Right cardiac atrium (tissue), 5 donors: ENCODE measurements at places on chromosomes 3 and 15. TPM values are rescaled to one million over a fixed set of nuclear protein-coding genes. Genes with fewer than 3 reads are reported as not detected.
A peak's percentile ranks its signal among the peaks of the same experiment; 100 is the strongest.

HCN4 gene
- polyA plus RNA-seq: 25.7 TPM

DNA sequence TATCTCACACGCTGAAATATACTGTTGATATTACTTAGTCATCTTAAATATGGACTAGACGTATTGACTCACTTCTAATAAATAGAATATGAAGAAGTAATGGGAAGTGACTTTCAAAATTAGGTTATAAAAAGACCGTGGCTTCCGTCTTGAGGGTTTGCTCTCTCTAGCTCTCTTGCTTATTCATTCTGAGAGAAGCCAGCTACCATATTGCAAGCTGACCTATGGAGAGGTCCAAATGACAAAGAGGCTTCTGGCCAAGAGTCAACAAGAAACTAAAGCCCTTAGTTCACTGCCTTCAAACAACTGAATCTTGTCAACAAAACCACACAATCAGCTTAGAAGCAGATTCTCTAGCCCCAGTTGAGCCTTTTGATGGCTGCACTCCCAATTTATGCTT lies 46.1 kb downstream of the SLC9C1 start:
- DNase-seq: no peak

- DNase-seq: no peak
These were observed 7.2 kb downstream of the DAPK2 start for GRCh38 chr15:64038878-64039610.

- no peak for DNase-seq
These were observed 17.5 kb upstream of the MYO5A start for GRCh38 chr15:52546031-52546751.

DNA sequence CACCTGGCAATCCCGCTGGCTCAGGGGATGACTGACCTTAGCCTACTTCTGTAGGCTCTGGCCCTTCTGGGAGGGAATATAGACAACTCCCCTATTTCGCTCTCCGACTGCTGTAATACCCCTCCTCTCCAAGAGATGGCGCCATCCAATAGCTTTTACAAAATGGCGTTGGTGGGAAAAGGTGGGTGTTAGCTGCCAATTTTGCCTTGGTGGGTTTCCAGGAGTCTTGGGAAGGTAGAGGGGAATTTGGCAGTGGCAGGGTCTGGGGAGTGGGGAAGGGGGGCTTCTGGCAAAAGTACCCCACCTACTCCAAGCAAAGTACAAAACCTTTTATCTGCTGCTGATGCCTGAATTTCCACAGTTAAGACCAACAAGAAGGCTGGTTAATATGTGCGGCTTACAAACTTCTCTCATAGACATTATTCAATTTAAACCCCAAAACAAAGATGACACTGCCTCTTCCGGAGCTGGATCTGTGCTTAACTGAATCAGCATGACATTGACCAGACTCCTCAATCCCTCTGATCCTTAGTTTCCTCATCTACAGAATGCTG lies 62.1 kb downstream of the RASGRF1 start:
- no peak for DNase-seq

DNA sequence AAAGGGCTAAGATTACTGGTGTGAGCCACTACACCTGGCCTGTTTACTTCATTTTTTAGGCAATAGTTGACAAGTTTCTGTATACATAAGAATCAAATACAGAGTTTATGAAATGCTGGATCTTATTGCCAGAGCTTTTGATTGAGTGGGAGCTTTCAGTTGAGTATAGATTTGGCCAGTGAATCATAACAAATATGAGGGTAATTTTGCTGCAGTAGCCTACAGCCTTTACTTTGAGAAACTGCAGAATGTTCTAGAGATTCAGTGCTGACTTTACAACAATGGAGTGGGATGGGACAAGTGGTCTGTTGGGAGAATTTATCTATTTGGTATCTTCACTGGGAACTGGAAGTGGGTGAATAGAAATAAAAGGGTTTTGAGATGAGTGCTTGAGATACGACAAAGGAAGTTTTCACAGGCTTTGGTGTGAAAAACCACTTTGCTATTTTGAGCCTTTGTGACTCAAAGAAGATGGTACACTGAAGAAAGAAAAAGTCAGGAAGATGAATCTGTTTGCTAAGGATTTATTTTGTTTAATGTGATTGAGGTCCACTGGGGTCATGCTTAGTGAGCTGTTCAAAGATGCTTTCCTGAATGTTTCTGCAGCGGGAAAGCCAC lies 227.8 kb downstream of the UBE2E2 start:
- no peak for DNase-seq

RAF1 gene
- 88.0 TPM for polyA plus RNA-seq

CSTA gene
- polyA plus RNA-seq: 3.6 TPM

CATSPER2 gene
- 2.5 TPM for polyA plus RNA-seq

DISP2 gene
- 2.4 TPM for polyA plus RNA-seq

DNA sequence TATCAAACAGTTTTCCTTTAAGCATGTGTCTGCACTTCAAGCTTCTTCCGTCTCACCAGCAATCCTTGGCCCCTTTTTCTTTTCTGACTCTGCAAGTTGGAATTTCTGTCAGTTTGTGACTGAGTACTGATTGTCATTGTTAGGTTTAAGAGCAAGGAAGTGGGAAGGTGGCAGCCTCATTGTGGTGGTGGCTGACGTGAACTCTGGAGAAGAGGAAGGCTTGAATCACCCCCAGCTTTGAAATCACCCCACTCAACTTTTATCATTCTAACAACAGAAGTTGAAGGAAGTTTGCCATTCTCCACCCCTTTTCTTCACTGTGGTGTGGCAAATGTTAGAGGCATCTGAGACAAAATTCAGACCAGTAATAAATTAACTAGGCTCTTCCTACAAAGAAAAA lies 231.6 kb upstream of the AGTR1 start:
- DNase-seq: no peak

DNA sequence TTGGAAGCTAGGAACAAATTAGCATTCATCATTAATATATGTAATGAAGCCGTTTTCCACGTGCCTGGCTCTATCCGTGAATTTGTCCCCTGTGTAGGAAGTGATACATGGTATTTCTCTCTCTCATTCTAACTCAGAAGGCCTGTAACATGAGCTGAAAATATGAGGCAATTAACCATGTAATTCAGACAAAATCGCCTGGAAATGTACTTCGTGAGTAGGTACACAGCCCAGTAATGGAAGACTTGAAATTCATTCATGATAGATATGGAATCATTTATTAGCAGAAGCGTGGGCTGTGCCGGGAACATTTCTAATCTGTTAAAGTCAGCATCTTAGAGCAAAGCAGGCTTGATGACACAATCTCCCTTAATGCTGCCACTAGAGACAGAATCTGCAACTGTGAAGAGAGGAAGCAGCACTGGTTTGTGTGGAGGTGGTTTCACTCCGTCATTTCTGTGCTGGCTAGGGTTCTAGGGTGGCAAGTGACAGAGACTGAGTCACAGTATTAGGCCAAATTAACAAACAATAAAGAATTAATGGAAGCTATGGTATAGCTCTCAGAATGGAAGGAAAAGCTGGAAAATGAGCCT lies 225.0 kb upstream of the PROK2 start:
- no peak for DNase-seq

C3orf49 gene
- polyA plus RNA-seq: not detected

- no peak for DNase-seq
These were observed 271.9 kb downstream of the MCTP2 start for GRCh38 chr15:94503293-94503692.

- peak; percentile 94 for DNase-seq
These were observed 14.0 kb downstream of the VILL start for GRCh38 chr3:38004415-38005075.

- no peak for DNase-seq
These were observed 93.9 kb downstream of the ECT2 start for GRCh38 chr3:172844428-172844827.

GRCh38 chr3:71305231-71306206 lies 278.0 kb downstream of the FOXP1 start:
- no peak for DNase-seq

KBTBD13 gene
- polyA plus RNA-seq: 6.9 TPM

GRCh38 chr3:136577791-136578190 lies 174.4 kb downstream of the STAG1 start:
- DNase-seq: no peak

PSMD2 gene
- polyA plus RNA-seq: 161 TPM

ZBED2 gene
- not detected for polyA plus RNA-seq

DNA sequence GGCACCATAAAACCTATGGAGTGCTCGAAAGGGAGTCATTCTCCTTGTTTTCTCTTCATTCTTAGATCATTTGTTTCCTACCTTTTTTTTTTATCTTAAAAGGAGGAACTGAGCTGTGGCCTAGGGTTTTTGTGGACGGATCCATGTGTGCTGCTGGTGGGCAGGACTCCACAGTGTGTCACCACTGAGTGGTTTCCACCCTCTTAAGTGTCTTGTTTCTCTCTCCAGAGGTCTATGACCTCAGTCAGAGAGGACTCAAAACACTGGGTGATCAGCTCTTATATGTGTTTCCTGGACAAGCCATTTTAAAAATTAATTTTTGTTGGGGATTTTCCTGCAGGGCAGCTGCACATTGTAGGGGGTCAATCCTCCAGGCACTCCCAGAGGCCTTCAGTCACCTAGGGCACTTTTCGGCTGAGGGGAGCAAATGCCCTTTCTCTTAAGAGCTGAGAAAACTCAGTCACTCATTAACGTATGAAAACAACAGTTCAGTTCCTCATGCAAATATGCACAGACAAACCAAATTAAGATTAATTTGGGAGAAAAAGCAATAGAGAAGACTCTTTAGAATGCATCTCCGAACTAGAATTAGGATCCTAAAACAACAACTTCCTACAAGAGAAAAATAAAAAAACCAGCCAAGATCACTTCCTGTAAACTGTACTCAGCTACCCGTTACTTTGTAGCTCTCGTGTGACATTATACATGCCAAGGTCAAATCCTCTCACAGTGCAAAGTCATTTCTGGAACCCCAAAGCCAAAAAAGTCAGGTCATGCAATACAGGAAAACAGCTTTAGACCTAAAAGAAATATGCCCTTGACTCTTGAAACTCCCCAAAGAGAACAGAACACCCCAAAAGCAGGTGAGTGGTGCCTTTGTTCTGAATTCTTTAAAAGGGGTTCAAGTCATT lies 27.6 kb upstream of the FAM3D start:
- DNase-seq: no peak

DNA sequence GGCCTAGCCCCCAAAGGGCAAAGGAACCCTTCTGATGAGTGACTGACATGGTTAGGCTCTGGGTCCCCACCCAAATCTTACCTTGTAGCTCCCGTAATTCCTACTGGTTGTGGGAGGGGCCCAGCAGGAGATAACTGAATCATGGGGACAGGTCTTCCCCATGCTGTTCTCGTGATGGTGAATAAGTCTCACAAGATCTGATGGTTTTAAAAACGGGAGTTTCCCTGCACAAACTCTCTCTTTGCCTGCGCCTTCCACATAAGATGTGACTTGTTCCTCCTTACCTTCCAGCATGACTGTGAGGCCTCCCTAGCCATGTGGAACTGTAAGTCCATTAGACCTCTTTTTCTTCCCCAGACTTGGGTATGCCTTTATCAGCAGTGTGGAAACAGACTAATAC lies 16.9 kb downstream of the TKT start:
- DNase-seq: peak; percentile 13

DNA sequence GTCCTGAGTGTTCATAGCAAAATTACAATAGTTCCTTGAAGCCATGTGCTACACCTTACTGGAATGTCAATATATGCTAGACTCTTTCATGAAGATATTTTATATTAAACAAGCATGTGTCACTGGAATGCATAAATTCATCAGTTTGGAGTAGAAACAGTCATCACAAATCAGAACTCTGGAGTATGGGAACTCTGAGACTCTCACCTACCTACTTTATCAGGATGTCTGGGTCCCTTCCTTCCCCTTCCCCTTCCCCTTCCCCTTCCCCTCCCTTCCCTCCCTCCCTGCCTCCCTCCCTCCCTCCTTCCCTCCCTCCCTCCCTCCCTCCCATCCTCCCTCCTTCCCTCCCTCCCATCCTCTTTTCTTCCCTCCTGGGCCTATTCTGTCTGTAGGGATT lies 144.7 kb upstream of the PEX5L start:
- DNase-seq: no peak

GRCh38 chr3:161430307-161430706 lies 59.0 kb upstream of the SPTSSB start:
- DNase-seq: no peak

GRCh38 chr3:107689355-107689754 lies 166.6 kb downstream of the BBX start:
- DNase-seq: no peak

APPL1 gene
- polyA plus RNA-seq: 12.5 TPM

DNA sequence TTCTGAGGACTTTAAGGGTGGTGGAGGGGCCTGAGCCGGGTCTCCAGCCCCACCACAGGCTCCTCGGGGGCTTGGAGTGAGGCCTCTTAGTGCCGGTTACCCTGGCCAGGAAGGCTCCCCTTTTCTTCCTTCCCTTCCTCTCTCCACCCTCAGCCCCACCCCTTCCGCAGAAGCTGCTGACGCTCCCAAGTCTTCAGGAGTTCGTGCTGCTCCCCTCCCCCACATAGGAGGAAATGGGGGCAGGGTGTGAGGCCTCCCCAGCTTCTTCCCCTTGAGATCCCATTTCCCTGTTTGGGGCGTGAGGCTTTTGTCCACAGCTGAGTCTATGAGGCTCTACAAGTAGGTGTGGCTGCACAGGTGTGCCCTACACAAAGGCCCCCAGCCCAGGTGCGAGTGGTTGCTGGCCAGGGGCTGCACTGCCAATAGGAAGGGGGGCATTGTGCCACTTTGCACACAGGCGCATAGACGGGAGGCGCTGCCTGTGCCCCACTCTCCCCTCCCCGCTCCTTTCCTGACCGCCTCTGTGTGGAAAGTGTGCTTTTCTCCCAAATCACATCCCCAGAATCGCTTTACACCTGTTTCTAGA lies 915 bp upstream of the CALML4 start:
- peak; percentile 88 for DNase-seq

DNA sequence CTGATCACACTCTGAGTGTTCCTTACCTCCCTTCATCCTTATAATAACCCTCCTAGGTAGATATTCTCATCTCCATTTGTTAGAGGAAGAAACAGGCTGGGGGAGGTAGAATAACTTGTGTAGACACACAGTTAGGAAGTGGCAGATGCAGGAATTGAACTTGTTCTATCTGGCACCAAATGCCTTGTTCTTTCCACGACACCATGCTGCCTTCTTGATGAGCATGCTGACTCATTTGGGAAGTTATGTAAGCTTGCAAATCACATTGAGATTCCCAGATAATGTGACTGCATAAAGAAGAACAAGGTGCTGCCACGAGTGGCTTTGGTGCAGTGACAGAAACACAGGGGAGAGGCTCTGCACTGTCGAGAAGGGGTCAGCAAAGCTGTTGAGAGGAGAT lies 27.5 kb upstream of the NDUFB4 start:
- no peak for DNase-seq

DLL4 gene
- 7.2 TPM for polyA plus RNA-seq
